ENCODE measurements at places on chromosomes 4 and X. TPM values are rescaled to one million over a fixed set of nuclear protein-coding genes. Genes with fewer than 3 reads are reported as not detected.

DNA sequence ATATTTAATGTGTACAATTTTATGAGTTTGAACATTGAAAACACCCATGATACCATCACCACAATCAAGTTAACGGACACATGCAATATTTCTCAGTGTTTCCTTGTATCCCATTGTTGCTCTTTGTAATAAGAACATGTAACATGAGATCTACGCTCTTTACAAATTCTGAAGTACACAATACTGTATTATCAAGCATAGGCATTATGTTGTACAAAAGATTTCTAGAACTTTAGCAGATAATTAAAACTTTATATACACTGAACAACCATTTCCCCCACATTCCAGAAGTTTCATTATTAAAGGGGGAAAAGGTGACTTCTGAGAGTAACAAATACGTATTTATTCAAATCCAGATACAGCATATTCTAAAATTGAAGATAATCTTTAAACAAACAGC is 114.5 kb downstream of the SLC10A7 start:
- DNase-seq: no peak

DNA sequence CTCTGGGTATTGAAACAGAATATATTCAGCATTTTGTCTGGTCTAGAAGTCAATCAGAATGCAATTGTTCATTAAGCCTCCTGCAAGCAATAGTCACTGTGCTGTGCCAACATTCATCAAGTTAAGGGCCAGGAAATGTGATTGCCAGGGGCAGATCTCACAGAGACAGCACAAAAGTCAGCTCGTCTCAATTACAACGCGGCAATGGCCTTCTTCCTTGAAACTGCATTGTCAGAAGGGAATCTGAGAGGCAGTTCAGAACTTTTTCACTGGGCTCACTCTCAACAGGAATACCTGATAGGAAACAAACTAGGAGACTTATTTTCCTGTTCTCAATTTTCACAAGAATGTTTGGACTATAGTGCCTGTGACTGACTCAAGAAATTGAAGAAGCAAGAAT is 131.1 kb upstream of the NR3C2 start:
- no peak for DNase-seq

GRCh38 chrX:12309744-12310076 is 171.4 kb downstream of the FRMPD4 start:
- DNase-seq: no peak

DNA sequence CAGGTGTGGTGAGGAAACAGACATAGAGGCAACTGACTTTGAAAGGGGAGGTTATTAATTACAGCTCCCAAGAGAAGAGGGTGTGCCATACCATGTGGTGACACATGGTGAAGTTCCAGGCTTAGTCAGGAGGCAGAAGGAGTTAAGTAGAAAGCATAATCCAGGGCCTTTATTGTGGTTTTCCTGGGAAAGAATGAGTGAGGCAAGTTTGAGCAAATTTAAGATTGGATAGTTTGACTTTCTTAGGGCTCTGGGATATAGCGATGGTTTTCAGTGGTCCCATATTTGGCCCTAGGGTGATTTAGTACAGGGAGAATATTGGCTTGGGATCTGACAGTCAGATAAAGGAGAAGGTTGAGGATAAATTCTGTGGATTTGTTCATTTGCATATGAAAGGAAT is 495.9 kb upstream of the FSTL5 start:
- no peak for DNase-seq

TACR3 gene
- total RNA-seq: not detected
